ENCODE measurements at places on chromosomes 12 and 14.

DNA sequence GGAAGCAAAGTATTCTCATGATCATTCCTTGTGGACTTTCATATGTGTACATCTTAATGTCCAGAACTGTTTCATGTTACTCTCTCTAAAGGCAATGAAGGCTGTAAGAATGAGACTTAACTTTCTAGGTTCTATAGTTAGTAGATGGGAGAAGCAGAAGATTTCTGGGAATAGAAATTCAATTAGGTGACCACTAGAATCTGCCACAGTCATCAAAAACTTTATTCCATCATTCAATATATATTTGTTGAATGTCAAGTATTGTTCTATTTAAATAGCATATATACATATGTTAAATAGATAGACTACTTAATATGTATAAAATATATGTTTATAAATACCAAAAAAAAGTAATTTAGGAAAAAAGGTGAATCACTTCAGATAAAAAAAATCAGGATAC is 972.9 kb downstream of the SLC6A15 start:
- DNase-seq = no peak

DNA sequence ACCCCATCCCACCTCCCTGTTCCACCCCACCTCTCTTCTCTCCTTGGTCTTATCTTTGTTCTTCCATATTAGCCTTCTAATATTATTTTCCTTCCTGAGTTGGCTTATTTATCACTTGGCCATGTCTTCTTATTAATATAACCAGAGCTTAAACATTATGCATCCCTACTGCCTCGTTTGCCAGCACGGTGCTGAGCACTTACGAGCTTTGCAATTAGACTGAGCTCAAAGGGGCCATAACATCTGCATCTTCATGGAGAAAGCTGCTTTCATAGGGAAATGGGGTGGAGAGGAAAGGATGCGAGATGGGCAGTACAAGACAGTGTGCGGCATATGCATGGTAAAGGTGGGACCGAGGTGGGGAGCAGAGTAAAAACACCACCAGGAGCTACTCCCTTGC is 342.8 kb downstream of the FUT8 start:
- no peak for DNase-seq

DNA sequence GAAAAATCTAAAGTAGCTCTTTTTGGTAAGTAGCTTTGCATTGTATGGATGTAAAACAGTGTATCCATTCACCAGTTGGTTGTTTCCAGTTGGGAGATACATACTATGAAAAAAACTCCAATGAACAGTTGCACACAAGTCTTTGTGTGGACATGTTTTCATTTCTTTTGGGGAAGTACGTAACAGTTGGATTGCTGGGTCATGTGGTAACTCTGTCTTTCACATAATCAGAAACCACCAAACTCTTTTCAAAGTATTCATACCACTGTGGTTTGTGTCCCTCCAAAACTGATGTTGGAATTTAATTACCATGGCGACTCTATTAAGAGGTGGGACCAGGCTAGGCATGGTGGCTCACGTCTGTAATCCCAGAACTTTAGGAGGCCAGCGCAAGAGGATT is 58.9 kb upstream of the RESF1 start:
- peak; percentile 1 for DNase-seq

GRCh38 chr12:127957001-127957660 is 309.8 kb upstream of the TMEM132C start:
- DNase-seq = peak; percentile 71

DNA sequence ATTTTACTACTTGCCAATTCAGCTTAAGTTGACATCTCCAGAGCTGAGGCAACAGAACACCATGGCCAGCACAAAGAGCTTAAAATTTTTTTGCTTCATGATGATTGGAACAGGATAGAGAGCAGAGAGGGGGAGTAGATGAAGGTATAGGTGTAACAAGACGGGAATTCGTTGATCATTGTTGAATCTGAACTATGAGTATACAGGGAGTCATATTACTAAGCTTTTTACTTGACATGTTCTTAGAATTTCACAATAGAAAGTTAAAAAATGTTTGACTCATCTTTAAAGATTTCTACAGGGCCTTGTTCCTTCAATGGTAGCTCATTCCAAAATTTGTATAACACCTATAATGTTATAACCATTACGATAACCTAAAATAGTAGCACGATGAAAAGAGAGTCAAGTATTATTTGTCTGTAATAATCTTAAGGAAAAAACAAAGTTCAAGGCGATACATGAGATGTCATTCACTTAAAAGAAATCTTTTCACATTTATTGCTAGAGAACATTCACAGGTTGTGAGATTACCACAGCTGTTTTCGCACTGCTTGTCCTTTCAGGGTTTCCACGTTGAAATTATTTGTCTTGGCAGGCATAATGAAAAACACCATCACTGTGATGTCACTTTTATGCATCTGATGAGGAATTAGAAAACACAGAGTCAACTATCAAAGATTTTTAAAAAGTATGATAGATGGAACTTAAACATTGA is 33.9 kb downstream of the SPX start:
- peak; percentile 11 for DNase-seq

- DNase-seq = no peak
These were observed 4.0 kb downstream of the ASCL4 start for GRCh38 chr12:107778383-107779025.

DNA sequence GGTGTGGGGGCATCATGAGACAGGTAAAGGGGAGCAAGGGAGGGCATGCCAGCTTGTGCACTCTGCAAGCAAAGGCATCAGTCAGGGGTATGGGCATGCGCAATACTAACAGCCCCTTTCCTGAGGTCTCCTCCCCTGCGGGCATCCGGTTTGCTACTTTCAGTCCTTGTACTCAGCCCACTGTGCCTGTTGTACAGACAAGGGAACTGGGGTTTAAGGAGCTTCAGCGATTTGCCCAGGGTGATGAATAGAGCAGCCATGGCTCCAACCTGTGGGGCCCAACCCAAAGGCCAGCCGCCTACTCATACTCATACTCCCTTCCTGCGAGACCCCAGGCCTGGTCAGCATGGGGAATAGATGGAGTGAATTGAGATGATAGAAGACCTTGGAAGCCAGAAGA is 66.7 kb downstream of the GALNT16 start:
- DNase-seq = no peak

DNA sequence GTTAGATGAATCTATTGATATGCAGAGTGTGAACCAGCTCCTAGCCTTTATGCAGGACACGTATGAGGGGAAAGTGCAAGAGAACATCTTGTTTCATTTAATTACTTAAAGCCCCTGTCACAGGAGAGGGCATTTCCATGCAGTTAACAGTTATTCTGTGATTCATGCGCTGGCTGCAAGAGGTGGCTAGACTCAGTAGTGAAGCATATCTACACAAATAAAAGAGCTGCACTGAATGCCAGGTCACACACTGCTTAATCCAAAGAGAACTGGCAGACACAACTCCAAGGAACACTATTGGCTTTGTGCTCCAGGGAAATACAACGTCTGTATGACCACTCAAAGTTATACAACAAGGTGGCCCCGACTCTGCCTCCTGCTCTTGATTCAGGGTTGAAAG is 394.1 kb downstream of the C12orf75 start:
- no peak for DNase-seq

DNA sequence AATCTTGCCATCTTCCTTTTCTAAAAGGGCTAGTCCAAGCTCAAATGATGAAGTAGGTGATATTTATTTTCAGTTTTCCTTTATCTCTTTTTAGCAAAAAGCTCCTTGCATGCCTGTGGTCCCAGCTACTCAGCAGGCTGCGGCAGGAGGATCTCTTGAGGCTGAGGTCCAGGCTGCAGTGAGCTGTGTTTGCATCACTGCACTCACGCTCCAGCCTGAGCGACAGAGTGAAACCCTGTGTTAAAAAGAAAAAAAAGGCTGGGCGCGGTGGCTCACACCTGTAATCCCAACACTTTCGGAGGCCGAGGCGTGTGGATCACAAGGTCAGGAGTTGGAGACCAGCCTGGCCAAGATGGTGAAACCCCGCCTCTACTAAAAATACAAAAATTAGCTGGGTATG is 5.0 kb downstream of the TMEM116 start:
- DNase-seq = no peak

- no peak for DNase-seq
These were observed 71.5 kb downstream of the BRMS1L start for GRCh38 chr14:35897616-35898111.

GRCh38 chr14:99561864-99562263 is 42.1 kb downstream of the CCDC85C start:
- DNase-seq = no peak

- no peak for DNase-seq
These were observed 130.7 kb downstream of the NTF3 start for GRCh38 chr12:5562581-5562980.

DNA sequence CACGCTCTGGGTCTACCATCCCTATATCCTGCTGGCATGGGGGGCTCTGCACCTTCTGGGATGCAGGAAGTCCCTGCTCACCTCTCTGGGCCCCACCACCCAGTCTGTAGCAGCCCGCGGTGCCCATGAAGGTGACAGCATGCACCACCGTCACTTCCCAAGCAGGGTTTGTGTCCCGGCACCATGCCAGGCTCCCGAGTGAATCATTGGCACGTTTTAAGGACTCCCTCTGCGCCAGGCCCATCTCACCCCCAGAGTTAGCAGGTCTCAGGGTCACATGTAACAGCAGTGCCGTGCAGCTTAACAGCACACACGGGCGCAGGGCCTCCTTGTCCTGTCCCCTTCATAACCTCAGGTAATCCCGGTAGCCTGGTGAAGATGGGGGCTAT is 19.9 kb downstream of the SETD1B start:
- no peak for DNase-seq

- peak; percentile 58 for DNase-seq
These were observed 127.7 kb upstream of the MAX start for GRCh38 chr14:65229748-65230728.

- DNase-seq = peak; percentile 95
These were observed 22.3 kb downstream of the CRADD start for GRCh38 chr12:93699271-93700145.

GRCh38 chr12:110444455-110444854 is 5.7 kb downstream of the ARPC3 start:
- no peak for DNase-seq
